Activated CD4-positive, alpha-beta T cell treated with anti-CD3 and anti-CD28 coated beads for 48 hours (primary cell): ENCODE measurements at places on chromosomes 13 and 19.

- no peak for DNase-seq
Observed at GRCh38 chr13:49305792-49306425, 58.2 kb downstream of the CDADC1 start.

- DNase-seq = peak; percentile 85
Observed at GRCh38 chr19:16771618-16772017, 52.0 kb downstream of the NWD1 start.

DNA sequence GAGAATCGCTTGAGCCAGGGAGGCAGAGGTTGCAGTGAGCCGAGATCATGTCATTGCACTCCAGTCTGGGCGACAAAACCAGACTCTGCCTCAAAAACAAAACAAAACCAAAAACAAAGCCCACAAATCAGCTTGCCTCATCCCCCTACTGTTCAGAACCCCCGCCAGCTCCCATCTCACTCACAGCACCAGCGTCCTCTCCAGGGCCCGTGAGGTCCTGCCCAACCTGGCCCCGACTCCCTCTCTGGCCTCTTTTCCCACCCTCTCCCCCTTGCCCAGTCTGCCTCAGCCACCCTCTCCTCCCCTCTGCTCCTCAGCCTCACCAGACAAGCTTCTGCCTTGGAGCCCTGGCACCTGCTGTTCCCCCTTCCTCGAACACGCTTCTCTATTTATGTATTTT lies 3.8 kb downstream of the SLC8A2 start:
- DNase-seq = no peak

- DNase-seq = no peak
Observed at GRCh38 chr13:88602786-88603777, 931.9 kb downstream of the SLITRK5 start.

- DNase-seq = peak; percentile 44
Observed at GRCh38 chr19:46697204-46697960, 19.5 kb downstream of the PRKD2 start.

DNA sequence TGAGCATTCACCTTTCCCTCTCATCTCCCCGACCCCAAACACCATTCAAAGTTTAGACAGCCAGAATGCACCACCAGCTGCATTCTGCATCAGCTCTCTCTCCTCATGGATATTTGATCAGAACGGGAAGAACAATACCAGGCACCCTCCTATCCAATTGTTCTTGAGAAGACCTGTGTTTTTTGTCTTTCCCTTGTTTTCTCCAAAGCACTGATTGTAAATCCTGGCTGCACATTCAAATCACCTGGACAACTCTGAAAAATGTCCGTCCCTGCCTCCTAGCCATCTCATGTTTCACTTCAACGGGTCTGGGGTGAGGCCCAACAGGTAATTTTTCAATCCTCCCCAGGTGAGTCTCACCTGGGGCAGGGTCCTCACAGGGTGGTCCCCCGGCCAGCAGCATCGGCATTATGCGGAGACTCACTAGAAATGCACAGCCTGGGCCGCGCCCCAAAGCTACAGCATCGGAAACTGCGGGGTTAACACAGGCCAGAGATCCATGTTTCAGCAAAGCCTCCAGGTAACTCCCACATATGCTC lies 5.5 kb downstream of the IRS2 start:
- no peak for DNase-seq

GRCh38 chr19:5578097-5578846 lies 10.5 kb upstream of the TINCR start:
- DNase-seq = peak; percentile 81

DNA sequence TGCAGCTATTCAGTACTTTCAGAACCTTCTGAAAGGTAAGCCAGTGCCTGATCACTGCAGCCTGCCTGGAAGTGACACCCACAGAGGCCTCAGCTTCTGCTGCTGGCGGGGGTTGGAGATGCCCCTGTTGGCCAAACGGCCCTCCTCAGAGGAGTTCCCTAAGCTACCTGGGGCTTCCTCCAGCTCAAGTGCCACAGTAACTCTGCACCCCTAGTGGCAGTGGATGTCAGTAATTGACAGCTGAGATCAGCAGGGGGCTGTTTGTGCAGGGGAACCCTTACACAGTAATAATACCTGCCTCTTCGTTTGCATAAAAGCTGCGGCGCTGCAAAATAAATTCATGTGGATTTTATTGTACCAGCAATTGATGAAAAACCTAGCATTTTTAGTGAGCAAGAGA lies 28.9 kb downstream of the TDRD12 start:
- DNase-seq = peak; percentile 22

DNA sequence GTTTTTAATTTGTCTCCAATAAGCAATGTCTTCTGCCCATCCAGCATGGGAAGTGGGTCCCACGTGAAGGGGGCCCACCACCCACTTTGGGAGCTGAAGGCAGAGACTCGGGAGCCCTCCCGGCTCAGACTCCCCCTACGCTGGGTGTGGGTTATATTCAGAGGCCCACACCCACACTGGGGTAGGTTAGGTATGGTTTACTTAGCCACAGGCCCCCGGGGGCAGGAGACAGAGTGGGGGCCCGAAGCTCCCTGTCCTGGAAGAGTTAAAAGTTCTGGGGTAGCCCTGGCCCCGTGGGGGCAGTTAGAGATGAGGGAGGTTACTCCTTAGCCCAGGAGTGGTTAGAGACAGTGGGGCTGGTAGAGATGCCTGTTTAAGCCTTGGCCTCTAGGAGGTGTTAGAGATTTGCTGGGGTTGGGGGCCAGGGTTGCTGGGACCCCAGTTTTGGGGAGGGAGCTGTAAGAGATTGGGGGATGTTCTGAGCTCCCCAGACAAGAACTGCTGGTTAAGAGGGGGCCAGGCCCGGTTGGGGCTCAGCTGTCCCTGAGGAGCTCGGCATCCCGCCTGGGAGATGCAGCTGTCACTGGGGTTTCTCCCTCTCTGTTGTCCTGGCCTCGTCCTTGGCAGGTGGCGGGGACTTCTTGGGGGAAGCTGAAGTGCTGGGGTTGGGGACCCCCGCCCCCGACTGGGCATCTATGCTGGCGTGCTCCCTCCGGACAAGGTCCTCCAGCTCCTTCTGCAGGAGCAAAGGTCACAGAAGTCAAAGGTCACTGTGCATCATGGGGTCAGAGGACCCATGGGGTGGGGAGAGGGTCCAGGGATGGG lies 712 bp upstream of the RINL start:
- no peak for DNase-seq

DNA sequence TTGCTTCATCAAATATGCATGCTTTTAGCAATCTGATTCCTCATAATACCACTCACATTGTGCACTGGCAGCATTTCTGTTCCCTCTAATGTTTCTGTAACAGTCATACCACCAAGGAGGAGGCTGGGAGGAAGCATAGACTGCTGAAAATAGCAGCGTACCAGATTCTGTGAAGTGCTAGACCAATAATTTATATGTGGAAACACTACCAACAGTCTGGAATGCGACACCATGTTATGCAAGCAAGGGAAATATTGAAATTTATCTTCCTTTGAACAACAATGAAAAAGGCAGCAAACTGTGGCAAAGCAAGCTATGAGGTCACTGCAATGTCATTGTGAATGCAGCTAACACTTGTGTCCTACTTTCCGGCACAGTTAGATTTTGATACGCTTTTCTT lies 1388.0 kb downstream of the EFNB2 start:
- DNase-seq = no peak

DNA sequence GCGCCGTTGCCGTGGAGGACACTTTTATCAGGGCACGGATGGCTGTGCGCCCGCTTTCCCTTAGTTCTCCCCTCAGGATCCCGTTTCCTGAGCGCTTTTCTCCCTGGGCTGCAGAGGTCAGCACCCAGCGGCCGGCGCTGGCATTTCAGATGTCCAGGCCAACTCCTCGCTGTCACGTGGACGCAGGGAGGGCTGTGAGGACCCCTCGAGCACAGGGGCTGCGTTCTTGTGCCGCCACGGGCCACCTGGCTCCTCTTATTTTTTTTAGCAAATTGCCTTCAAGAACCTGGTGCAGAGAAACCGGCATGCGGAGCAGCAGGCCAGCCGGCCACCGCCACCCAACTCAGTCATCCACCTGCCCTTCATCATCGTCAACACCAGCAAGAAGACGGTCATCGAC lies 22.3 kb downstream of the ATP4B start:
- no peak for DNase-seq

DNA sequence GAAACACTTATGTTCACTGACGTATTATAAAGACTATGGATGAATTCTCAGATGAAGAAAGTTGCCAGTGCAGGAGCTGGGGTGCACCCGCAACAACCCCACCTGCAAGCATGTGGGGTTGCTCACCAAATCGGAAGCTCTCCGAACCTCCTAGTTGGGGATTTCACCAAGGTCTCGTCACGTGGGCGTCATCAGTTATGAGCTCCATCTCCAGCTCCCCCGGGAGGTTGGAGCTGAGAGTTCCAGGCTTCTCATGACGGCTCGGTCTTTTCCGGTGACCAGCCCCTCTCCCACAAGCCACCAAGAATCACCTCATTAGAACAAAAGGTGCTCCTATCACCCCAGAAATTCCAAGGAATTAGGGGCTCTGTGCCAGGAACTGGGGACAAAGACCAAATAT lies 46.1 kb upstream of the TUBGCP3 start:
- no peak for DNase-seq

DNA sequence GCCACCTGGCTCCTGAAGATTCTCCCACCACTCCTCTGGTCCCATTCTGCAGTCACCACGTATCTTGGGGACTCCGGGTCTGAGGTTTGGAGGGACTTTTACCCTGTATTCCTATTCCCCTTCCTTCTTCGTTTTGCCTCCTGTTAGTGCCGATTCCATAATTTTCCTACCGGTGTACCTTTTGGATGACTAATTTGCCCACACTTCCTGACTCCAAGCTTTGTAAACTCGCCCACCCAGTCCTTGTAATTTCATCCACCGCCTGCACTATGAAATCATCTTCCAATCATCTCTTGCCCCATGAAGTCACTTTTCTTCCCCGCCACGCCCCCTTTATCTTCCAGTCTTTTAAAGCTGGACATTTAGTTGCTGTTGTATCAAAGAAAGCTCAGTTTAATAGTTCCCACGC lies 572 bp downstream of the UCHL3 start:
- DNase-seq = peak; percentile 54

GRCh38 chr13:37290716-37291505 lies 185.4 kb upstream of the CSNK1A1L start:
- DNase-seq = no peak

- no peak for DNase-seq
Observed at GRCh38 chr13:80477661-80478443, 136.9 kb upstream of the SPRY2 start.

DNA sequence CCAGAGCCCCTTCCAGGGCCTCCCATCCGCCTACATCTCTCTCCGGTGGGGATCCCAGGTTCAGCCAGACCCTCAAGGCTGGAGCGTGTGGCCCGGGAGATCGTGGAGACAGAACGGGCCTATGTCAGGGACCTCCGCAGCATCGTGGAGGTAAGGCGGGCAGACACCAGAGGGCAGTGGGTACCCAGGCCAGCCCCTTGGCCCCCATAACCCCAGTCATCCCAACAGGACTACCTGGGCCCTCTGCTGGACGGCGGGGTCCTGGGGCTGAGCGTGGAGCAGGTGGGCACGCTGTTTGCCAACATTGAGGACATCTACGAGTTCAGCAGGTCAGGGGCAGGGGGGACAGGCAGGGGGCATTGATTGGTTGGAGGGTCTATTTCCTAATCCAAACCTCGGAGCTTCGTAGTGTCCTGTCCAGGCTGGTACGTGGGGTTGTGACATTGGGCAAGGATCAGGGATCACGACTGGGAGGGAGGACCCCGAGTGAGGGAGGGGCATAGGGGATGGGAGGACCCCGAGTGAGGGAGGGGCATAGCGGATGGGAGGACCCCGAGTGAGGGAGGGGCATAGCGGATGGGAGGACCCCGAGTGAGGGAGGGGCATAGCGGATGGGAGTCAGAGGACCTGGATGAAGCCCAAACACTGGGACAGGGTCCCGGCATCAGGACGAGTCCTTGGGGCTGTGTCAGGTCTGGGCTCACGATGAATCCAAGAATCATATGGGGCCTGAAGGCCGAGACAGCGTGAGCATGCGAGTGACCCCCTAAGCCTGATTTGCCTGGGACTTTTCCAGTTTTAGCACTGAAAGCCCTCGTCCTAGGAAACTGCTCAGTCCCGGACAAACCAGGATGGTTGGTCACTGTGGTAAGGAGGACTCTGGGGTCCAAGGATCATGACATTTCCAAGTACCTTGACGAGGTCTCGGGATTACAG lies 2.9 kb downstream of the PLEKHG2 start:
- no peak for DNase-seq

GRCh38 chr19:37932985-37933936 lies 26.3 kb downstream of the SIPA1L3 start:
- no peak for DNase-seq

DNA sequence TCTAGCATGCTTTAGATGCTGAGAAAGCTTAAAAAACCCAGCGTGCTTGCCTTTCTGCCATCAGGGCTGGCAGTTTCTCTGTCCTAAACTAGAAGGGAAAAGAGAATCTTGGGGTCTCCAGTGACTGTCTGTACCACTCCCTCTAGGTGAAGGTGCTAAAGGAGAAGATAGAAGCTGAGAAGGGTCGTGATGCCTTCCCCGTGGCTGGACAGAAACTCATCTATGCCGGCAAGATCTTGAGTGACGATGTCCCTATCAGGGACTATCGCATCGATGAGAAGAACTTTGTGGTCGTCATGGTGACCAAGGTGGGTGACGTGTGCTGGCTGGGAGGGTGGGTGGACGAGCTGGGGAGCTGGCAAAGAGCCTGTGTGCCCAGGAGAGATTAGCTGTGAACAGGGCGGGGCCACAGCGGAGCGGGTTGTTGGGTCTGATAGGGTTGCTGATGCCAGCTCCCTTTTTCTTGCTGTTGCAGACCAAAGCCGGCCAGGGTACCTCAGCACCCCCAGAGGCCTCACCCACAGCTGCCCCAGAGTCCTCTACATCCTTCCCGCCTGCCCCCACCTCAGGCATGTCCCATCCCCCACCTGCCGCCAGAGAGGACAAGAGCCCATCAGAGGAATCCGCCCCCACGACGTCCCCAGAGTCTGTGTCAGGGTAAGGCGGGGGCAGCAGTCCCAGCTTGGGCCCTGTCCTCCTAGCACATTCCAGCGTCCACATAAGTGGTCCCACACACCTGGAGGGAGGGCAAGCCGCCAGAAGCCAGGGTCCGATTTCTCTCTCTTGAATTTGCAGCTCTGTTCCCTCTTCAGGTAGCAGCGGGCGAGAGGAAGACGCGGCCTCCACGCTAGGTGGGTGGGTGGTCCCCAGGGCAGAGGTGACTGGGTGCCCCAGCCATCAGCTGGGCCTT lies 2.3 kb downstream of the RAD23A start:
- DNase-seq = no peak

DNA sequence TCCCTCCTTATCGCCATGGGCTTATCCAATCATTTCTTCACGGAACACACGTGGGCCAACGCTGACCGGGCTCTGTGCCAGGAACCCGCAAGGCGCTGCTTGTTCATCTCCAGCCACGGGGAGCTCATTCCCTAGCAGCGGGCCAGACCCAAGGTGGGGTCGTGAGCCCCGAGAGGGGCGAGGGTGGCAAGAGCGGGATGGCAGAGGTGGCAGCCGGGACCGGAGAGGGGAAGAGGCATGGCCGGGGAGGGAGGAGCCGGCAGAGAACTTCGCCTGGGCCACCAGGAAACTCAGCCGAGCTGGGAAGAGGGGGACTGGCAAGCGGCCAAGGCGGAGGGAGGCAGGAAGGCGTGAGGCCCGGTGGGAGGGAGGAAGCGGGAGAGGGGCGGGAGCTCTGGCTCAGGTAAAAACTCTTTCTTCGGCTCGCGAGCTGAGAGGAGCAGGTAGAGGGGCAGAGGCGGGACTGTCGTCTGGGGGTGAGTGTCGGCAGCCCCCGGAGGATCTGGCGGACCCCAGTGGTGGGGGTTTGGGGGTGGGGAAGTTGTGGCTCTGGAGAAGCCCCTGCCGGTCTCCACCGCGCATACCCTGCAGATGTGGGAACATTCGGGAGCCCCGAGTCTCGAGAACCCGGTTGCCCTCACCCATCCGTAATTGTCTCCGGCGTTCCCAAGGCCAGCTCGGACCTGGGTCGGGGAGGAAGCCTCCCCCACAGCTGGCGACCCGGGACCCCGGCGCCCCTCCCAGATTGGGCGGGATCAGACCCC lies at the start of gene B3GNT3:
B3GNT3 (plus strand) TSS at position 408 of the 764 bp plus-strand sequence. CDS start 12,670 bp downstream, outside the sequence.
- peak; percentile 29 for DNase-seq

GRCh38 chr13:41547251-41548000 lies 90.1 kb downstream of the RGCC start:
- DNase-seq = no peak
